ENCODE measurements at places on chromosomes 12 and 14. TPM values are rescaled to one million over a fixed set of nuclear protein-coding genes. Genes with fewer than 3 reads are reported as not detected.

DNA sequence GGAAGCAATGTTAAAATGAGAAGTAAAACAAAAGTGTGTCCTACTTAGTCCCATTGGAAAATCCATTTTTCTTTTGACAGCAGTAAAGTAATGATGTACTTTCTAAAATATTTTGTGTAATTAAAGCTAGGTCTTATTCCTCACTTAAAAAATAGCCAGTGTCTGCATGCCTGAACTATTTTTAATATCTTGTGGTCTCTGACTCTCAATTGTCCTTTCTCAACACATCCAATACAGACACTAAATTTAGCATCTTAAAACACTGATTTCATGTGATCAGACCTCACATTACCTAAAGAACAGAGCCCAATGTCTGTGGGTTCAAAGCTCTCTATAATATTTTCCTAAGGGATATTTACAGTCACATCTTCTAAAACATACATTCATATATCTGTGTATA, 108.0 kb downstream of the DERA start:
- DNase-seq: no peak

GRCh38 chr12:58731096-58731495, 189.2 kb downstream of the LRIG3 start:
- DNase-seq: no peak

- DNase-seq: no peak
These were observed 197.8 kb upstream of the PRKD1 start for GRCh38 chr14:30125322-30125979.

DNA sequence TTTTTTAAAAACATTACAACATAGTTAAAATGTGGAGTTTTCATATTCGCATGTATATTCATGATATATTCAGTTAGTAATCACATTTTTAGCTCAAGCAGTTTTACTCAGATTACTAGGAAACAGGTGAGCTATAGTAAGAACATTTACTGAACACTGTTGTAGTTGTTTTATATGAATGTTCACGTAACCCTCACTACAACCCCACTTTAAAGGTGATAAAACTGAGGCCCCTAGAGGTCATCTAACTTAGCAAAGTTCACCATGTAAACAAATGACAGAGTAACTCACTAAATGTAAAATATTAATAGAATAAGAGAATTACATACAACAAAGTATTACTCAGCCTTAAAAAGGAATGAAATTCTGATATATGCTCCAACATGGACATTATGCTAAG, 26.0 kb downstream of the RPAP3 start:
- DNase-seq: no peak

DNA sequence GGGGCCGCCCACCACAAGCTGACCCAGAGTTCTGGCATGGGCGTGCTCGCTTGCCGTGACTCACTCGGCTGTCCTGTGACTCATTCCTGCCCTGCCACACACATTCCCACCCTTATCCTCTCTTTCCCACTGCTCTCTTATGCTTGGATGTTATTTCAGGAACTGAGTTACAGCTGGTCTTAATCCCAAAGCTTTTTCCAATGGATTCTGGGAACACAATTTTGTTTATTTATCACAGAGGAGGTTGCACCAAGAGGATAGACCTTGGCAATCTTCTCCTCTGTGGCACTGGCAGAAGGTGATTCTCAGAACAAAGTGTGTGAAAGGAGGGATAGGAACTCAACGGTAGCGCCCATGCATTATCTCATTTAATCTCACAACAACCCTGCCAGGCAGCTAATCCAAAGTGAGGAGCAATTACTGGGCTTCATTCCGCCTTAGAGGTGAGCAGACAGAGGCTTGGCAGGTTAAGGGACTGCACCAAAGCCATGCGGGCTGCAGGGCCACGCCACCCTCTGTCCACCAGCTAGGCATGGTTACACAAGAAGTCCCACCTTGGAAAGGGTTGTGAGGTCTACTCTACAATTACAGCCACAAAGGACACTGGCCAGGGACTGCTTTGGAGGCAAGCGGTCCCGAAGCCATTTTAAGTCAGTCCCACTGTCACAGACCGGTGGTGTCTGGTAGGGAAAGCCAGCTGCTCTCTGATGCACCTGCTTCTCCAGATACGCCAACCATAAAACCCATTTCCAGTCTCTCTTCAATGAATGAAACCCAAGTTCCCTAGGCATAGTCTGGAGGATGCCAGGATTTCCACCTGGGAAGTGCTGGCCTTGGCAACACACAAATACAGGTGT, 32.9 kb downstream of the SYNE3 start:
- DNase-seq: peak; percentile 94

DNA sequence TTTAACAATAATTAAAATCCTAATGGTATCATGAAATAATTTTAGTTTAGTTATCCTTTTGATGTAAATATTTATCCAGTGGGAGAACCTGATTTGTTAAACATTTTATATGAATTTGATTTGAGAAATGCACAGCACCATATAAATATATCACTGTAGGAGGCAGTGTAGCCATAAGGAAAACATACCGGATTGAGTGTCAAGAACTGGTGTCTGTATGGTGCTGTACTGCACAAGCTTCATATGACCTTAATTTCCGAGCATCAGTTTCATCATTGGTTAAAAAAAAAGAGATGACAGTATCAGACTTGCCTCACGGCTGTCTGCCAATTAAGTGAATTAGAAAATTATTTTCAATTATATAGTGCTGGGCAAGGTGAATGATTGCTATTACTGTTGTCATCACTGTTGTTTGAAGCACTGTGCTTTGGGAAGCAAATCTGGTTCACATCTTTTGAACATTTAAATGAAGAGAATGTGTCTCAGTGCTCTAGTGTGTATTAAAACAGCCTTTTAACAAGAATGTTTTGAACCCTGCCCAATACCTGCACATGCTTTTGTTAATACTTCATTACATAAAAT, 72.1 kb downstream of the TMTC2 start:
- DNase-seq: no peak

Gene FGF6
- polyA plus RNA-seq: not detected

GRCh38 chr12:131737150-131737827, 26.4 kb downstream of the SFSWAP start:
- DNase-seq: no peak

Gene KRT79
- not detected for polyA plus RNA-seq

DNA sequence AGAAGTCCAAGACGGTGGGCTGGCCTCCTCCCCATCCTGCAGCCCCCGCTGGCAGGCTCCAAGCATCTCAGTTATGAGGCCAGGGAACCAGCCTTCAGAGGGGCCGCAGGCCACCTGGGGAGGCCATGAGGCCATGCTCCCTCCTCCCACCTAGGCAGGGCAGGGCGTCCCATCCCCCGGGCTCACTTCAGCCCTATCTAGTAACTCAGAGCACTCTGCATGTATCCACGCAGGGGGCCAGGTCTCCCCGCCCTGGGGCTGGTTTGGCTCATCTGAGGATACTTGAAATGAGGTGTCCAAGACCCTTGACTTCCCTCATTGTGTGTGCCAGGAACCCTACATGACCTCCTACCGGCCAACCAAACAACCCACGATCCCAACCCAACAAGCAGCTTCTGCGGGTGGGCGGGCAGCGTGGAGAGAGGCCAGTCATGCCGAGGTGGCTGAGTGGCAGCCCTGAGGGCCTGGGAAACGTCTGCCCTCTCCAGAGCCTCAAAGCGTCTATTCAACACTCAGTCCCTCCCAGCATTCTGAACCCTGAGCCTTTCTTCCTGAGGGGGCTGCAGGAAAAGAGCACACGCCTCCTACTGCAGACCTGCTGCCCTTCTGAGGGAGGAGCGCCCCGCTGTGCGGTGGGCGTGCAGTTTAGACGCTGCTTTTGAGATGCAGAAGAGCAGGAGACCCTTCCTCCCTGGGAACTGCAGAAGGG, 16.8 kb downstream of the ISCA2 start:
- DNase-seq: peak; percentile 73

Gene RNASE2
- polyA plus RNA-seq: 2.8 TPM

DNA sequence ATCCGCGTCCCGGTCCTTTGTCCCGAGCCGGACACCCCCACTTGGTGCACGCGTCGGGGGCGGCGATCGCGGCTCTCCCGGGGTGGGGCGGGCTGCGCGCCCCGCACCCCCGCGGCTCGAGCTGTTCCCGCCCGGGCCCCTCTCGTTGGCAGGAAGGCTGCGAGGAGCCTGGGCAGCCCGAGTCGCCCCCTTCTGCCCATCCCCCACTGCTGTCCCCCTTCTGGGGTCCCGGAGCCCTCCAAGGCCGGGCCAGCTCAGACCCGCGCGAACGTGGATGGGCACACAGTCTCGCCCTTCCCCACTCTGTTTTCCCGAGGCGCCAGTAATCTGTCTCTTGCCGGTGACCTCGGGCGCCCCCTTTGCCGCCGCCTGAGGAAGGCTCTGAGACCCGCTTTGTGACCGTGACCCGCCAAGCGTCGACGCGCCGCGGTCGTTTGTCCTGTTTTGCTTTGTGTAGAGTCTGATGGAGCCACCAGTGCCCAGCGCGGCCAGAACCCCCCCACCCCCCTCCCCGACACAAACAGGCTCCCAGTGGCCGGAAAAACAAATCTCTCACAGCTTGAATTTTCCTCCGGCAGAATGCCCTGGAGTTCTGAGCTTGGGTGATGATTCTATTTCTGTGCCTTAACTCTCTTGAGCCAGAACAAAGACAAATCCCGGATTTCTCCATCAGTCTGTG, 610 bp downstream of the C14orf132 start:
- DNase-seq: peak; percentile 54

Gene MAP1LC3B2
- polyA plus RNA-seq: 2.3 TPM

Gene ACRBP
- not detected for polyA plus RNA-seq

GRCh38 chr12:117359029-117359845, 2.2 kb downstream of the NOS1 start:
- DNase-seq: no peak

GRCh38 chr14:77603031-77603430, 13.4 kb downstream of the SPTLC2 start:
- DNase-seq: no peak

Gene EML5
- polyA plus RNA-seq: 0.18 TPM

Gene FSCB
- polyA plus RNA-seq: not detected

- no peak for DNase-seq
These were observed 41.8 kb downstream of the CORO1C start for GRCh38 chr12:108689314-108690190.

Gene SELPLG
- polyA plus RNA-seq: 5.4 TPM

Gene TMEM52B
- 0.05 TPM for polyA plus RNA-seq

Gene C12orf54
- 2.5 TPM for polyA plus RNA-seq

GRCh38 chr12:52542157-52542556, 10.8 kb downstream of the KRT71 start:
- DNase-seq: peak; percentile 37

DNA sequence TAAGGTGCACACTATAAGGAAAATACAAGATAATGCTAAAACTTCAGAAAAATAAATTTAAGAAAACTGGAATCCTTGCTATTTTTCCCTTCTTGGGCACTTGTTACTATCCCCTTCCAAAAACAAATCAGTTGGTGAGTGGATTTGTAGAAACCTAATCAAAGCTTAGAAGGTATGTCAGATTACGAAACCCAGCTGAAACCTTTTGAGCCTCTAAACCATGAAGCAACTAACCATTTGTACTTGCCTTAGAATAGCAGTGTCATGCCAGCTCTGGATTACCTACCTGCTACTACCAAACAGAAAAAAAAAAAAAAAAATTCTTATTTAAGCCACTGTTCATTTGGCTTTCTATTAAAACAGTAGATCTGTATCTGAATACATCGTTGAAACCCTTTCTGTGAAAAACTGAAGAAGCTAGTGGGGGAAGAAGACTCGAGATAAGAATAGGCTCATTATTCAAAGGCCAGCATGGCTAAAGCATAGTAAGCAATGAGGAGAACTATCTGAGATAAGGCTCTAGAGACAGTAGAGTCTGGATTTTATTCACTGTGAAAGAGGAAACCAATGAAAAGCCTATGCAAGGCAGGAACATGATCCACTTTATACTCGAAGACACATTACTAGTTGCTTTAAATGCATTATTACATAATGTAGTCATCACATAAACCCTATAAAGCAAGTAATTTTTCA, 30.2 kb downstream of the OSBPL8 start:
- no peak for DNase-seq

Gene CD63
- 1,323 TPM for polyA plus RNA-seq

GRCh38 chr14:51491036-51491545, 160.6 kb upstream of the FRMD6 start:
- no peak for DNase-seq

Gene KCNJ8
- polyA plus RNA-seq: 4.0 TPM

Gene C3AR1
- polyA plus RNA-seq: 4.8 TPM

GRCh38 chr12:25482625-25483024, 70.5 kb downstream of the LMNTD1 start:
- DNase-seq: no peak

DNA sequence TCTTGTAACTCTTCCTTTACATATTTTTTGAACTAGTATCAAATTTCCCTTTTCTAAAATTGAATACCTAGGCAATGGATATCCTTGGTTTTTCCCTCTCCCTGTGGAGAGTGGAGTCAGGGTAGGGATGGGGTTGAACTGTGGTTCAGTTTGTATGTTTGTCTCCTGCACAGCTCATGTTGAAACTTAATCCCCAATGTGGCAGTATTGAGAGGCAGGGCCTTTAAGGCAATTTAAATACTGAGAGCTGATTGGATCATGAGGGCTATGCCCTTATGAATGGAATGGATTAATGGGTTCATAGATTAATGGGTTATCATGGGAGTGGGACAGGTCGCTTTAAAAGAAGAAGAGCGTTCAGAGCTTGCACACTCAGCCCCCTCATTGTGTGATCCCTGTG, 127.2 kb upstream of the RGS6 start:
- DNase-seq: no peak

DNA sequence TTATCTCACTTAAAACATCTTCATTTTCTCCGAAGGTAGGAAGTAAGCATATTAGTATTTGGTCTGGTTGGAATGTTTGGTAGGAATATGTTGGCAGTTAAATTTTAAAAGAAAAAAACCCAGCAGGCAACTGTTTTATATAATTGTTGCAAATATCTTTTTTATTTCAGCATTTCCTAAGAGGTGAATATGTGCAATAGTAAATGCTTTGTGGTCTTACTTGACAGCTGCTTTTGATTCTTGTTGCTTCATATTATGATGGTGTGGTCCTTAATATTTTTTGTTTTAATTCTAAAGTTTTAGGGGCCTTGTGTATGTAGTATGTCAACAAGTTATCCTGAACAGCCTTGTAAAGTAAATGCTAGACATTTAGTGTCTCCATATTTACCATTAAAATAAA, 6.3 kb downstream of the TRAFD1 start:
- DNase-seq: no peak

DNA sequence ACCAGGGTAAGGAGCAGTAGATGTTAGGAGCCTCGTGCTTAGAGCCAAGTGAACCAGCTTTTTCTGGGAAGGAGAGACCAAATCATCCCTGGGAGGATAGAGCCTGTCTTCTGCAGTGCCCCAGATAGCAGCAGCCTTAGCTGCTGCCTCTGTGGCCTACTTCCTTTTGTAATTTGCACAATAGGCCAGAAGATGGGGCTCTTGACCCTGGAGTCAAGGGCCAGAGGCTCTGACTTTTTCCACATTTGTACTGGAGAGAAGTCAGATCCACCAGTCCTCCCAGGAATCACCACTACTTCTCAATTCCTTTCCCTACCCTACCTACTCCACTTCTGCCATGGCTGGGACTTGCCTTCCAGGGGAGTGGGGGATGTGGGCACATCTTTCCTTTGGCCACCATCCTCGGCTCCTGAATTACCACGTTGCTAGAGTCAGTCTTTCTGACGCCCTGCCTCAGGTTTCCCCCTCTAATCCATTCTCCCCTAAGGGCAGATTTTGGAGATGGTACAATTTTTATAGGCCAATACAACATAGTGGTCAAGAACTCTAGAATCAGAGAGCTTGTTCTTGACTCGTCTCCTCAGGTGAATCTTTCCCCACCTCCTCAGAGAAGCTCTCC, 3.3 kb upstream of the SLC4A8 start:
- no peak for DNase-seq

Gene PTPRB
- 0.25 TPM for polyA plus RNA-seq

GRCh38 chr12:120049426-120049825, 60.4 kb downstream of the BICDL1 start:
- DNase-seq: no peak

- peak; percentile 90 for DNase-seq
These were observed at the start of the genes AMIGO2 and PCED1B for GRCh38 chr12:47079468-47079980. AMIGO2 (minus strand) TSS chr12:47079959; CDS start chr12:47079002, 957 bp downstream. PCED1B (plus strand) TSS chr12:47079621; CDS start chr12:47235064, 155,443 bp downstream.
